Urothelium cell line (cell line): ENCODE measurements at places on chromosomes 3 and 15.

DNA sequence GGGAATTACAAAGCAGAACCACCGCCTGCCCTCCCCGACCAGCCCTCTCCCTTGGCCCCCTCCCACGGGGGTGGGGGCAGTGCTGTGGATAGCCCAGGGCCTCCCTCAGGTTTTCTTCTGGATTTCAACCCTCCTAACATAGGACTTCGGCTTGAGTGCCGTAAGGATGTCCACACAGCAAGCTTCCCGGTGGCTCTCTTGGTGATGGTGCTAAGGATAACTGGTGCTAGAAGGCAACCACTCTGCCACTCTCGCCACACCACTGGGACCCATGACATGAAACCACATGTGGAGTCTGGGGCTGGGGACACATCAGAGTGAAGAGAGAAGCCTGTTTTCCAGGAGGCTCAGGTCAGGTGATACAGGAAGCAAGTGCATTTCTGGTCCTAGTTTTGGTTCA, 35.4 kb downstream of the SCN5A start:
- DNase-seq: no peak

- DNase-seq: peak; percentile 40
Observed at GRCh38 chr3:114155370-114155821, 23.5 kb downstream of the DRD3 start.

- no peak for DNase-seq
Observed at GRCh38 chr3:81938681-81939080, 177.2 kb upstream of the GBE1 start.

GRCh38 chr3:107446706-107447105, 69.5 kb downstream of the CCDC54 start:
- DNase-seq: no peak

GRCh38 chr3:66483006-66483405, 17.8 kb downstream of the LRIG1 start:
- DNase-seq: no peak

GRCh38 chr3:141191097-141191749, 40.4 kb upstream of the PXYLP1 start:
- DNase-seq: peak; percentile 14

DNA sequence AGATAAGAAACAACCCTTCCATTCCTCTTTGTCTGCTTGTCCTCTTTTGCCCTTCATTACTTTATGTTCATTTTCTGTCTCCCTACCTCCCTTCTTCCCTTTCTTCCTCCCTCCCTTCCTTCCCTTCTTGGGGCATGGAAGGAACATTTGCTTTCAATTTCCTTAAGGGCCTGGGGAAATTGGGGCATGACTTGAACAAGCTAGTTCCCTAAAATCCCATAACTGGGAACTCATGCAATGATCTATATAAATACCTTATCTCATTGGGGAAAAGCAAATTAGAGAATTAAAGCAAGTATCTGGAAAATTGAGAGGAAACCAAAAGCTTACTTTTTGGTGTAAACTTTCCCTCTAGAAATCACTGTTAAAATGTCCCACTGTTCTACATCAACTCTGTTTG, 35.7 kb downstream of the BOC start:
- DNase-seq: no peak

DNA sequence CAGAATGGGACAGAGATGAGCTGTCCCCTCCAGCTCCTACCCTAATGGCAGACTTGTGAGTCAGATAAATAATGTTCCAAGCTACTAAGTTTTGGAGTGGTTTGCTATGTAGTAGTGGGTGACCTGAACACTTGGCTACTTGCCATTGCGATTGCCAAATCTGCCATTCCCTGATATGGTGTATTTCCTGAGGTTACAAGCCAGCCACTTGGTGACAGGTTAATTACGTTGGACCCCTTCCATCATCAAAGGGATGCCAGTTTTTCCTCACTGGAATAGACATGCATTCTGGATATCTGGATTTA, 33.6 kb downstream of the MORF4L1 start:
- DNase-seq: no peak

DNA sequence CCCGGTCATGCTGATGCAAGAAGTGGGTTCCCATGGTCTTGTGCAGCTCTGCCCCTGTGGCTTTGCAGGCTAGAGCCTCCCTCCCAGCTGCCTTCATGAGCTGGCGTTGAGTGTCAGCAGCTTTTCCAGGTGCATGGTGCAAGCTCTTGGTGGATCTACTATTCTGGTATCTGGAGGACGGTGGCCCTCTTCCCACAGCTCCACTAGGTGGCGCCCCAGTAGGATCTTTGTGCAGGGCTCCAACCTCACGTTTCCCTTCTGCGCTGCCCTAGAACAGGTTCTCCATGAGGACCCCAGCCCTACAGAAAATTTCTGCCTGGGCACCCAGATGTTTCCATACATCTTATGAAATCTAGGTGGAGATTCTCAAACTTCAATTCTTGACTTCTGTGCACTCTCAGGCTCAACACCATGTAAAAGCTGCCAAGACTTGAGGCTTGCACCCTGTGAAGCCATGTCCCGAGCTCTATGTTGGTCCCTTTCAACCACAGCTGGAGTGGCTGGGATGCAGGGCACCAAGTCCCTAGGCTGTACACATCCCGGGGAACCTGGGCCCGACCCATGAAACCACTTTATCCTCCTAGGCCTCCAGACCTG, 238.4 kb upstream of the MDFIC2 start:
- DNase-seq: peak; percentile 10

- DNase-seq: no peak
Observed at GRCh38 chr15:34027606-34028005, 11.4 kb downstream of the AVEN start.

GRCh38 chr3:161389445-161390035, 18.2 kb upstream of the SPTSSB start:
- DNase-seq: no peak

DNA sequence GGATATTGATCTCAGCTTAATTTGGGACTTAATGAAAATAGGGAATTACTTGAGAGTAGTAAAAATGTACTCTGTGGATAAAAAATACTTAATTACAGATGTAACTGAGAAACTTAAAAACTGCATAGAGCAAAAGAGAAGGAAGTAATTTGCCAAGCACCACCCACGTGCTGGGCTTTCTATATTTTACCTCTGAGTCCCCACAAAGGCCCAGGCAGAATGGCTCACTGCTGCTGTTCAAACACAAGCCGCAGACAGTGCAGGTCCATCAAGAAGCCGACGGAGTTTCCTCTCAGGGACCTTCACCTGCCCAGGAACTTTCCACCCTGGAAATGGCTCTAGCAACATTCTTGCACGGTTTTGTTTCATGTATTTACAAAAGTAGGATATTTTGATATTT, 77.2 kb upstream of the TRPM1 start:
- no peak for DNase-seq

- DNase-seq: no peak
Observed at GRCh38 chr3:65500398-65501306, 538.1 kb downstream of the MAGI1 start.

GRCh38 chr3:18812316-18812715, 336.0 kb upstream of the KCNH8 start:
- peak; percentile 73 for DNase-seq

DNA sequence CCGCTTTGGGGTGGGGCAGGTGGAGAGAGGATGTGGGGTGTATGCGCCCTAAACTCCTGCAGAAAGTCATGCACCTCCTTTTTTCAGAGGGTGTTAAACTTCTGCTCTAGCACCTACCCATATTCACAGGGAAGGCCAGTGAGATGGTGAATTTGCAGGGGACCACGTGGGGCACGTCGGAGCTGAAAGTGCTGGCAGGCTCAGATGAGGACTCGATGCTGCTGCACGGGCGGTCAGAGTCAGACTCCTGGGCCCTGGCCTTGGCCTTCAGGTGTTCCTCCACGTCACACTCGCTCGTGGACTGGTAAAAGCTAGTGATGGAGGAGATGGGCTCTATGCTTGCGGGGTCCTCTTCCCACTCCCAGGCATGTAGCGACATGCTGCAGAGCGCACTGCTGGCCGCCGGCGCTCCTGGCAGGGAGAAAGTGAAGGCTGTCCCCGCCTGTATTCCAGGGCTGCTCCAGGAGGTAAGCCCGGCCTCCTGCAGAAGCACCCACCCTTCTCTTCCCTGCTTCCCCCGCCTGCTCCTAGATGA, 883 bp downstream of the CFAP92 start:
- no peak for DNase-seq

DNA sequence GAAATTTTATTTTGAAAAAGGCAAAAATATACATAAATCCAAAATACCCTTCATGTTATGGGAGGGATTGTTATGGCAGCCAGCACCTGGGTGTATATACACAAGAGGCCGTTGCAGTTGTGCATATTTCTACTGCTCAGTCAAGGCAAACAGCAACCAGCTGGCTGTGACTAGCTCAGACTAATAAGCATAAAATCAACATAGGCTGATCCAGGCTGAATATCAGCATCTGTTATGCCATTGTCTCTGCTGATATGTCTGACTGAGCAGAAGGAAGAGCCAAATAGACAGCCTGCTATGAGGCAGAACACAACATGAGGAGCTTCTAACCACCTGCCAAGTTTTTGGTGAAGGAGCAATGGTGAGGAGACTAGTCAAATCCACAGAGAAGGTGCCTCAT, 457.5 kb upstream of the ALCAM start:
- DNase-seq: no peak
